ENCODE measurements at places on chromosomes 3 and 15.

DNA sequence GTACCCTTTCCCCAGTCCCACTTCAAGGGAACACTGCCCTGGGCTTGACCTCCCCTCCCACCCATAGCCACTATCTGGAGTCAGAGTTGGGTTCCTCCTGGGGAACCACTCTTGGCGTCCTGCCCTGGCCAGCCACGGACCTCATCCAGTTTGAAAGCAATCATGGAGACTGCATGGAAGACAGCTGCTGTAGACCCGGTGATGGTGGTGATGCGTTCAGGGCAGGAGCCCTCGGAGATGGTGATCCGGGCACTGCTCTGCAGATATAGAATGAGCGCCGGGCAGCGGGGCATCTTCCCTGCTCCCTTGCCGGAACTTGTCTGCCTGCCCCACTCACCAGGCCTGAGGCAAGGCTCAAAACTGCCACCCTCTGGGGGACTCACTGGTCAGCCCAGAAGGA is 5.2 kb downstream of the GPR62 start:
- no peak for DNase-seq

GRCh38 chr3:149114458-149114857 is 15.0 kb upstream of the HPS3 start:
- DNase-seq = no peak

GRCh38 chr15:50295966-50296365 is 30.4 kb upstream of the HDC start:
- no peak for DNase-seq

- DNase-seq = no peak
Measured at GRCh38 chr3:111712294-111713167, 117.4 kb upstream of the ZBED2 start.

- no peak for DNase-seq
Measured at GRCh38 chr3:133967992-133968892, 61.5 kb downstream of the SLCO2A1 start.

- DNase-seq = no peak
Measured at GRCh38 chr3:40502034-40502433, 3.8 kb upstream of the ZNF620 start.

- no peak for DNase-seq
Measured at GRCh38 chr3:142888099-142888480, 793 bp downstream of the PCOLCE2 start.

DNA sequence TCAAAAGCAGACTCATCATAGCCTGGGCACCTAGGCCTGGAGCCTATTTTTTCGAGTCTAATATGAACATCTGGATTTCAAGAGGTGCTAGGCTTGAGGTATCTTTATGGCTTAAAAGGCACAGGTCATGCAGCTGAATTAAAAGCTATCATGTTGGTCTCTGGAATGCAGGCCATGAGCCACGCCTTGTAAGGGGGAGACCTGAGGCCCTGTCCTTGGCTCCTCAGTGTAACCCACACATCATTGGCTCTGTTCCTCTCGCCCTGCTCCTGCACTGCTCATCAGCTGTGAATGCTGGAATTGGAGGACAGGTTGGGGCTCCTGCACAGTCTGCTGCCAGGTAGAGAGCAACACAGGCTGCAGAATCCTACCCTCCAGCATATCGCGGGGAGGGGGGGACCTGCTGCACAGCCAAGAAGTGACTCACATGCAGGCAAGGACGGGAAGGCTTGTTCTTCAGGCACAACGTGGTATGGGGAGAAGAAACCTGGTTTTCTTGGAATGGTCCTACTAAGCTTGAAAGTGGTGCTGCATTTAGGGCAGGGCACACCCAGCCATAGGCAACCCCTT is 146.0 kb downstream of the CHST2 start:
- no peak for DNase-seq

DNA sequence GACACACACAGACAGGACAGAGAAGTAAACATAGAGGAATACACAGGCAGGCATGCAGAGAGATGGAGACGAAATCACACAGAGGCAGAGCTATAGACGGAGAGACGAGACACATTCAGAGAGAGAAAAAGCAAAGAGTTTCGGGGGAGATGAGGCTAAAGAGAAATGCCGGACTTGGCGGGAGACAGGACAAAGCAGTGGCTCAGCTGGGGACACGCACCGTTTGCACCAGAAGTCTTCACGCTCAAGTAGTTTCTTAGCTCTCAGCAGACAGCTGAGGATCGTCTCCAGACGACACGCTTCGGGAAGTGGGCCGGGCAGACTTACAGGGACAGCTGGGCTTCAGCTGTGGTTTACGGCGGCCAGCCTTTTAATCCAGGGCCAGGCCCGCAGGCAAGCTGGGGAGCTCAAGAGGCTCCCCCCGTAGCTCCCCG is 56.2 kb upstream of the DLG1 start:
- peak; percentile 78 for DNase-seq

DNA sequence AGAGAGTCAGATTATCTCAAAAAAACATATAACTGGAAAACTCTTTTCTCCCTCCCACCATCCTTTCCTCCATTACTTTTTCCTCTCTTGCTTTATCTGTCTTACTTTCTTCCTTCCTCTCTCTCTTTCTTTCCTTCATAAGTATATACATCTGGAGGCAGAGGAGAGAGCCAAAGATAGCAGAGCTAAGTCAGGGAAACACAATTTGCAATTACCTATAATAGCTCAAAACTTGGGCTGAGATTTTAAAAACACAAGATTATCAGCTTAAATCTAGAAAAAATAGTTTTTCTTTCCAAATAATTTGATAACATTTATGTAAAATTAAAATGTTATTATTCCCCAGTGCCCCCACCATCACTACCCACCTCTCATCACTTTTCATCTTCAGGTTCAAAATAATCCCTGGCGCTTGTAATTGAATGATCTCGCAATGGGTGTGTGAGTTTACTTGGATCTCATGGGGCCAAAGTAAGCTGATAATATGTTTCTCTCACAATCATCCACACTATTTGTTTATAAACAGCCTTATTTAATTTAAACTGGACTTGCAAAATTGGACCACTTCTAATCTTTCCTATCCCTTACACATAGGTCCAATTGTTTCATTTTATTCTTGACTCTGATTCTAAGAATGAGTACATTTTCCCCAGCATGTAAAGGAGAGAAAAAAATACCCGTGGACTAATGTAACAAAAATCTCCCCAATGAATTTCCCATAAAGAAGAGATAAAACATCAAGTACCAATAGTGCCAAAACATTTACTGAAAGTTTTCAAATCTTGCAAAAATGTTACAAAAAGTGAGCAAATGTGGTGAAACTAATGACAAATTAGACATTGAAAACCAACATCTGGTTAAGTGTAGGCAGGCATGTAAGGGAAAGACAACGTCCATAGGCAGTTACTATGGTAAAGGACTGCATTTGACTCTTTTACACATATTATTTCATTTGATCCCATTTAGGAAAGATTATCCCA is 236.9 kb downstream of the DTWD1 start:
- DNase-seq = no peak

GRCh38 chr15:75736256-75736655 is 23.6 kb upstream of the CSPG4 start:
- no peak for DNase-seq

DNA sequence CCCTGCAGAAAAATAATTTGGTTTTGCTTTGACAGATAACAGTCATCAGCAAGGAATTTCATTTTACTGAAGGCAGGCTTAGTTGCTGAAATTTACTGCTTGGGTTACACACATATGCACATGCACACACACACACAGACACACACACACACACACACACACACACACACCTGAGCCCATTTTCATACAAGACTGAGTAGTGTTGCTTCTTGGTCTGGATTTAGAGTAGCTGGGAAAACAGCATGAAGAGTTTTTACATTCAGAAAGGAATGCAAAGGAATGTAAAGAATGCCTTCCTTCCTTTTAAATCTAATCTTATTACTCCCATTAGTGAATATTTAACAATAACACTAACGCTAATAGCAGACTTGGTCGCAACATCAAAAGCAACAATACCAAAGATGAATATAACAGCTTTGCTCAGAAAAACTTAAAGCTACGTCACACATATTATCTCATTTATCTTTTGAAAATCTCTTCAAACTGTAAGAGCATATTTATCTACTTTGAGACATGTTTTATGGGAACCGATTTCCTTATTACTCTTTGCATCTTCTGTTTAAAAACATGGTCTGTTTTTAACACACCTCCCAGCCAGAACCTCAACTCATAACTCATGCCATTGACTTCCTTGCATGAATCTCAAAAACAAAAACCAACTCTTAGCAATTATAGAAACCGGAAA is 32.5 kb downstream of the RFTN1 start:
- DNase-seq = no peak

DNA sequence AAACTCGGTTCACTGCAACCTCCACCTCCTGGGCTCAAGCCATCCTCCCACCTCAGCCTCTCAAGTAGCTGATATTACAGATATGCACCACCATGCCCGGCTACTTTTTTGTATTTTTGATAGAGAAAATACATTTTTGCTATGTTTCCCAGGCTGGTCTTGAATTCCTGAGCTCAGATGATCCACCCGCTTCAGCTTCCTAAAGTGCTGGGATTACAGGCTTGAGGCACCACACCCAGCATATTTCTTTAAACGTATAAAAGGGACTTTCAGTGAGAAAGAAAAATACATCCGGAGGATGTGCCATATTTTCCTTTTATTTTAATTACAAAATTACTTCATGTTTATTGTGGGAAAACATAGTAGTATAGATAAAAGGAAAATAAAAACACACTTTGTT is 55.2 kb downstream of the RPL39L start:
- DNase-seq = no peak

- DNase-seq = no peak
Measured at GRCh38 chr3:52827441-52827840, 3.0 kb downstream of the ITIH4 start.

DNA sequence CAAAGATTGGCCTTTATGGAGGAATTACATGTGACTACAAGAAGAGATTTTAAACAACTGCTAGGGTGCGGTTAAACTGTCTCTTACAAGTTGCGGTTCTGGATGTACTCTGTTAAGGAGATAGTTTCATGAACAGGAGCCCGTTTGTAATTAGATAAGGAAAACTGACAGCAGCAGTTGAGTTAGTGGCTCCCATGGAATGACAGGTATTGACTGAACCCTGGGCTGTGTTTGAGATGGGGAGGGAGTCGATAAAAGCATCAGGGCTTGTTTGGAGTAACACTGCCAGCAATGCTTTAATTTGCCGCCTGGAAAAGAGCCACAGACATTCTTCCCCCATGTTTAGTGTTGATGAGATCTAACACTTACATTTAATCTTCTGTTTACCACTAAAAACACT is 139.9 kb downstream of the ROBO2 start:
- no peak for DNase-seq

DNA sequence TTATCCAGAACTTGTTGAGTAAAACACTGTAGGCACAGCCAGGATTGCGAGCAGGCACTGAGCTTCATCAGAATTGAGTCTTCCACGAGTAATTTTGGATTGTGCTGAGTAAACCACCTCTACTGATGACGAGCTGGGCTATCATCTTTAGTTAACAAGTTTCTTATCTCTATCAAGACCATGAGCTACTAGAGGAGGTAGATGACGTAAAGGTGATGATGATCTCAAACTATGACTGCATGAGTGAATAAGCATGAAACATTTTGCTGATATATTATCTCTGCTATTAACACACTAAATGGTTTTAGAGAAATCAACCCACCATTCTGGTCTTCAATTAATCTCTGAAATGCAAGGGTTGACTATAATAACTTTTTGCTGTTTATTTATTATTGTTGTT is 506.0 kb downstream of the GBE1 start:
- DNase-seq = no peak

- no peak for DNase-seq
Measured at GRCh38 chr3:60301142-60301541, 950.1 kb downstream of the FHIT start.

- no peak for DNase-seq
Measured at GRCh38 chr3:196624067-196624790, 15.3 kb upstream of the NRROS start.

DNA sequence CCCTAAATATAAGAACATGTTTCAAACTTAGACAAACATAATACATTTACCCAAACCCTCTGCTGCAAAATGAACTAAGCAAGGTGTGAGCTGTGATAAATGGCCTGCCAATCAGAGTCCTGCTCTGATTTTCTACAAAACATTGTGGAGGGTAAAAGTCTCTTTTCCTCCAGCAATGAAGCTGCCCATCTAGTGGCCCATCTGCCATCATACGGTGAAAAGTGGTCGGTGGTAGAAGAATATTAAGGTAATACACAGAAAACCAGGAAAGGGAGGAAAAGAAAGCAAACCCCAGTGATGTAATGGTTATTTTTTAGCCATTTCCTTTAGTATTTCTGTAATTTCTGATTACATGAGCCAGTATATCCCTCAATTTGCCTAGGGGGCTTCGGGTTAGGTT is 838.1 kb downstream of the TBL1XR1 start:
- no peak for DNase-seq

DNA sequence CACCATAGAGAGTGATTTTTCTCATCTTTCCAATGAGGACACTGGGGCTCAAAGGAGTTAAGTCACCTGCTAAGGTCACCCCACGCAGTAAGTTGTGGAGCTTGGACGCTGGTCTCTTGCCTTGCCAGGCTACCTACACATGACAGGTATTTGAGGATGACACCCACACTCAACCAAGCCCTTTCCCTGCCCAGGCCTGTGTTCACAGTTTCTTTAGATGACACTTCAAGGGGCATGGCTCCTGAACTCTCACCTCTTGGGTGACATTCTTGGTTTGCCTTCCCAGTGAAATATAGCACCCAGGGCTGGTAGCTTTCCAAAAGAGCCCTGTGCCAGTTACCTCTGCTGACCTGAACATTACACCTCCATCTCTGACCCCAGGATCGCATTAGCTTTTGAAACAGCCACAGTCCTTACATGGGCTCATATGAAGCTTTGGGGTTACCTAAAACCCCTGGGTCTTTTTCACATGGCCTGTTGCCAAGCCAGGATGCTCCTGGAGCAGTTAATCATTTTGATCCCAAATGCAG is 148.0 kb downstream of the RPLP1 start:
- no peak for DNase-seq

DNA sequence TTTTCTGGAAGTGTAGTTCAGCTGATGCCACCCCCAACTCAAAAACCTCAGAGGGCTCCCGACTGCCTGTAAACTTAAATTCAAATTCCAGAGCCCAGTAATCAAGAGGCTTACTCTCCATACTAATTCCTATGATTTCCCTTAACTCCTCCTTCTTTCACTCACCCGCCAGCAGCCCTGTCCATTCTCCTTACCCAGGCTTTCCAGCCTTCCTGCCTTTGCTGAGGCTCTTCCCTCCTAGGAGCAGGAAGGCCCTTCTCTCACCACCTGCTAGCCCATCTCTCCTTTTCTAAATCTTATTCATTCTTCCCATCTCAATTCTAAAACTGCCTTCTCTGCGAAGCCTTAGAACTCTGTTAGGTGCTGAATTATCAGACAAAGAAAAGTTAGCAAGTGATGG is 30.4 kb downstream of the RORA start:
- no peak for DNase-seq

GRCh38 chr3:72661115-72661457 is 187.2 kb downstream of the SHQ1 start:
- no peak for DNase-seq

GRCh38 chr3:10758304-10759037 is 57.6 kb upstream of the SLC6A11 start:
- DNase-seq = peak; percentile 34

- DNase-seq = no peak
Measured at GRCh38 chr3:174023421-174023820, 625.9 kb downstream of the NLGN1 start.

- no peak for DNase-seq
Measured at GRCh38 chr15:88215066-88215648, 41.4 kb downstream of the NTRK3 start.

- no peak for DNase-seq
Measured at GRCh38 chr15:57555270-57555669, 36.4 kb upstream of the MYZAP start.

GRCh38 chr15:68821841-68822381 is 1.2 kb upstream of the ANP32A start:
- no peak for DNase-seq

GRCh38 chr3:49716169-49716568 is 3.3 kb downstream of the AMIGO3 start:
- DNase-seq = no peak

Measured in left renal cortex interstitium (tissue), 4 donors.